ENCODE measurements at places on chromosomes 3 and 15.

GRCh38 chr15:68734352-68734751 lies 86.3 kb downstream of the ANP32A start:
- DNase-seq: no peak

GRCh38 chr3:113287803-113288648 lies 76.7 kb downstream of the BOC start:
- DNase-seq: peak; percentile 42

DNA sequence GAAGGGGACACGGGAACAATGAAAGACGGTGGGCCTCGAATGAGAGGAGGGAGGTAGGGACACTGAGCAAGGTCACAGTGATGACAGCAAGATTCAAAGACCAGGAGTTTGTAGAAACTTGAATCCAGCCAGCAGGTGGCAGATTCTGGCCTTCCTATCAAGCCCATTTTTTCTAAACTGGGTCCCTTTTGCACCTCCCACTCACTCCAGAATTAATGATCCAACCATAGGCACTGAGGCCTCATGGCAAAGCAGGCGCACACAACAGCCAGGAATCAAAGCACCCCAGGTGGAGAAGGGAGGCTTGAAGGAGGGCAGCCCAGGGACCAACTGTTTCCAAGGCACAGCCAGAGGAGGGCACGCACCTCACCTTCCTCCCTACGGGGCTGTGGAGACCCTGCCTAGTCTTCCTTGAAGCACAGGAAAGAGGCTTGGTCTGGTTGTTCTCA lies 90.2 kb downstream of the ANP32A start:
- DNase-seq: no peak

DNA sequence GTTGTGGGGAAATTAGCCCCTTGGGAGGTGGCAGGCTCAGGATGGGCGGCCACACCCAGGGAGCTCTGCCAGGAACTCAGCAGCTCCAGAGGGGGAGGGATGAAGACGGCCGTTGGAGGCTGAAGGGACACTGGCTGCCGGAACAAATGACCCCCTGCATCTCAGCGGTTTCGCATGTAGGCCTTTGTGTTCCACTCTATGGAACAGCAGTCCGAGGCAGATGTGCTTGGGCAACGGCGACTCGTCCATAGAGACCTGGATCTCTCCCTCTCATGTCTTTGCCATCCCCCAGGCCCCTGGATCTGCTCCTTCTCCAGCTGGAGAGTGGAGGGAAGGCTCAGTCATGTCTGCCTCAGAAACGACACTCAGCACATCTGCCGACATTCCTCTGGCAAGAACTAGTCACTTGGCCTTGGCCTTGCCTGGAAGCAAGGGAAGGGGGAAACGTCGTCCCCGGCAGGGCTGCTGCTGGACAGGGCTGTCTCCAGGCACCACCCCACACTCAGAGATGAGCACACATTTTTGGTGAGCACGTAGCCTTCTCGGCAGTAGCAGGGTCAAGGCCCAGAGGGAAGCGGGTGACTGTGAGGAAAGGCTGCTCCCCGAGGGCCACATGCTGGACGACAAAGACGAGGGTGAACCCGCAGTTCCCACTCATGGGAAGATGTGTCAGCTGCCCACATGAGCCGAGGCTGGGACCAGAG lies 83.8 kb downstream of the ASB7 start:
- no peak for DNase-seq

DNA sequence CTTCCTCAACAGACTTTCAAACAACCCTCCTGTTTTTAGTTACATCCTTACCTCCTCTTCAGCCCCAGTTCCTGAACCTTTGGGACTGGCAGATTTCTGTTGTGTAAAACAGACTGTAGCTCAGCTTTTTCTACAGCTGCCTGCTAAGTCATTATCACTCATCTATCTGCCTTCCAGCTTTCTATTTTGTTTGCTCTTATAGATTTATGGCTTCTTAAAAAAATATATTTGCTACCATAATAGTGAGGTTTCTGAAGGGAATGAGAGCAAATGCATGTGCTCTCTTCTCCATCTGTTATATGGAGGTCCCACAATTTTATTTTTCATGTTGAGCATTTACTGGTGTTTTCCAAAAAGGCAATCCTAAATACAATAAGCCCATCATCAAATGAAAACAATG lies 18.2 kb upstream of the GJD2 start:
- no peak for DNase-seq

DNA sequence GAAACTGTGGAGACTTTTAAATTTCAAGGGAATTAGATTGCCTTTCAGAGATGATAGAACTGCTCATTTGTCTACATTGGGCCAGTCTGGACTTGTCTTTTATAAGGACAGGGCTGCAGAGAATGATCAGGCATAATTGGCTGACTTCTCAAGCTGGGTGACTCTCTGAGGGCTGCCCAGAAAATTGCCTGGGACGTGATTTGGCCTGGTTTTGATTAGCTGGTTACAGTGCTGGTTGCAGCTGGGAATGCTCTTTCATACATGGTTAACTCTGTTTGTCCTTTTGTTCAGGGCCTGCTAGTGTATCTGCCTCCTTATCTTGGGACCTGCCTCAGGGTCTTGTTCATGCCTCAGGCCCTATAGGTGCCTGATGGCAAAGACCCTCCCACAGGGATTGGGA lies 245.6 kb downstream of the CLSTN2 start:
- no peak for DNase-seq

- DNase-seq: no peak
These were observed 19.9 kb upstream of the RPL29 start for GRCh38 chr3:52015438-52016228.

DNA sequence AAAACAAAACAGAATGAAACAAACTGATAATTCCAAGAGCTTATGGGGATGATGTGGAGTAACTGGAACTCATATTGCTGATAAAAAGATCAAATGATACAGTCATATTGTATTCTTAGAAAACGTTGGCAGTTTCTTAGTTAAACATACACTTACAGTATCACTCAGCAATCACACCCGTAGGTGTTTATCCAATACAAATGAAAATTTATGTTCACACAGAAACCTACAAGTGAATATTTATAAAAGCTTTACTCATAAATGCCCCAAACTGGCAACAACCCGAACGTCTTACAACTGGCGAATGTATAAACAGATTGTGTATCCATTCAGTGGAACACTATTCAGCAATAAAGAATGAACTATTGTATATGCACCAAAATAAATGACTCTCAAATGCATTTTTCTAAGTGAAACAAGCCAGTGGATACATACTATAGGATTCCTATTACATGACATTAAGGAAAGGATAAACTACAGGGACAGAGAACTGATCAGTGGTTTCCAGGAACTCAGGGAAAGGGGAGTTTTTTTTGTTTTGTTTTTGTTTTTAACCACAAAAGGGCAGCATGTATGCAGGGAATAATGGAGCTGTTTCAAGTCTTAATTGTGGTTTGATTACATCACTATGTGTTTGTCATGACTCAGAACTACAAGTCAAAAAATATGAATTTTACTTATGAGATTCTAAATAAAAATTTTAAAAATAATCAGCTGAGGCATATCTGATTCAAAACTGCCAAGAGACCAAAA lies 71.8 kb upstream of the NDUFB4 start:
- no peak for DNase-seq

DNA sequence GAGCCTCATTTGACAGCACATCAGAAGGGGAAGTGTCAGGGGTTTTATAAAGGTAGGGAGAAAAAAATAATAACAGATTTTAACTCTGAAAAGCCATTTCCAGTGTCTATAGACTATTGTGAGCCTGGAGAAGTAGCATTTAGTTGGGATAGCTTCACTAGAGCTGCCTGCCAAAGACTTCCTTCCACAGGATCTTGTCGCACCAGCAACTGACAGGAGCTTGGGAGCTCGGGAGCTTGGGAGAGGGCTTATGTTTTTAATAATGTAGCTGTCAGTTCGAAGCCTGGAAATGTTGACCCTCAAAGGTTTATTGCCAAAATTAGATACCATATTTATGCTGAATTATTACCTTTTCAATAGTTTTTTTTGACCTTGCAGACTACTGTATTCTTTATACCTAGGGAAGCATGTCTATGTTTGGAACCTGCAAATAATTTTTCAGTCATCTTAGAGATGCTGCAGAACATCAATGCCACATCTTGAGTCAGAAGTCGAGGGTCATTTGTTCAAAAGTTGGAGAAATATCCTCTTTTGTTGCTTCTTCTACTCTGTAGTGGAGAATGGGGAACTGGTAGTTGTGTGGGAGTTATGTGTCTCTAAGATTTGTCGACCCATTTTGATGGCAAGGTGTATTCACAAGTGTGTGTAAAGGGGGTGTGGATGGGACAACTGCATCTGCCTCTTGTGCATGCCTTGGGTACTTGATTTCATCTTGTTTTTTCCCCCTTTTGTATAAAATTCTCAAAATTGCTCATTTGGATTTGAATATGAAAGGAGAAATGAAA lies 41.7 kb downstream of the ARPP21 start:
- no peak for DNase-seq

DNA sequence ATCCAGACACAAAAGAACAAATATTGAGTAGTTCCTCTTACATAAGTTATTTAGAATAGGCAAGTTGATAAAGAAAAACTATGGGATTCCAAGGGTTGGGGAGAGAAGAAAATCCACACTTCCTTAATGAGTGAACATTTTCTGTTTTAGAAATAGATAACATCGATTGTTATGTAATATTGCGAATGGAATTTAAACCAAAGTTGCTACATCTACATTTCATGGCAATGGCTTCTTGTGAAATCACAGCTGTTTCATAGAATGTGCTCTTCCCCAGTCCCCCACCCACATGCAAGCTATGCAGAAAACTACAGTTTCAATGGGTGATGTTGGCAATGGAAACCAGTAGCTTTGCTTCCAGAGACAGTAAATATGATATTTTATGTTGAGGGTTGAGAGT lies 1639.5 kb downstream of the SI start:
- no peak for DNase-seq

GRCh38 chr3:4664412-4664811 lies 171.3 kb downstream of the ITPR1 start:
- no peak for DNase-seq

GRCh38 chr3:111326144-111326995 lies 215.6 kb upstream of the CD96 start:
- DNase-seq: no peak
